BE2C (cell line): ENCODE measurements at places on chromosomes 5 and 9.

DNA sequence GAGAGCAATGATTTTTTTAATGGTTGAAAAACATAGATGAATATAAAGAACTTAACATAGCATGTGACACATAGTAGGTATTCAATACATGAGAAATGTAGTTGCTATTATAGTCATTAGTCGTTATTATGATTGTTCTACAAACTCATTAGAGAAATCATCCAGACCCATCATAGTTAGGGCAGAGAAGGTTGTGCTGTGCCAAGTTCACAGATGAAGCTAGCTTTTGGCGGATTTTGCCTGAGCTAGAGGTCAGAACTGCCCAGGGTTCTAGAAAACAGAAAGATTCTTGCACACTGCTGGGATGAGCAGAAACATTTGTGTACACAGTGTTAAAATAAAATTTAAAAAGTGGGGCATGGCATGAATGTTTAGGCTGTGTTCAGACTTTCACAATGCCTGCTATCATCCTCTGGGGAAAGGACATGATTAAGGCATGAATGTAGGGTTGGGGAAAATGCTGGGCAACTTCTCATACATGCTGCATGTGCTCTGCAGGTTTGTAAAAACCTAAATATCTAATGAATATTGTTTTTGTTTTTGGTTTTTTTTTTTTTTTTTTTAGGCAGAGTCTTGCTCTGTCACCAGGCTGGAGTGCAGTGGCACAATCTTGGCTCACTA is 33.3 kb upstream of the RAD23B start:
- no peak for DNase-seq

DNA sequence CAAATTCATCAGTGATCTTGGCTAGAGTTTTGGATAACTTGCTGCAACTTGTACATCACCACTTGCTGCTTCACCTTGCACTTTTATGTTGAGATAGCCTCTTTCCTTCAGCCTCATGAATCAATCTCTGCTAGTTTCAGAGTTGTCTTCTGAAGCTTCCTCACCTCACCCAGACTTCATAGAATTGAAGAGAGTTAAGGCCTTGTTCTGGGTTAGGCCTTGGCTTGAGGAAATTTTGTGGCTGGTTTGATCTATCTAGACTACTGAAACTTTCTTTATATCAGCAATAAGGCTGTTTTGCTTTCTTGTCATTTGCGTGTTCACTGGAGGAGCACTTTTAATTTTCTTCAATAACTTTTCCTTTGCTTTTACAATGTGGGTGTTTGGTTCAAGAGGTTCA is 12.8 kb downstream of the FER start:
- no peak for DNase-seq

DNA sequence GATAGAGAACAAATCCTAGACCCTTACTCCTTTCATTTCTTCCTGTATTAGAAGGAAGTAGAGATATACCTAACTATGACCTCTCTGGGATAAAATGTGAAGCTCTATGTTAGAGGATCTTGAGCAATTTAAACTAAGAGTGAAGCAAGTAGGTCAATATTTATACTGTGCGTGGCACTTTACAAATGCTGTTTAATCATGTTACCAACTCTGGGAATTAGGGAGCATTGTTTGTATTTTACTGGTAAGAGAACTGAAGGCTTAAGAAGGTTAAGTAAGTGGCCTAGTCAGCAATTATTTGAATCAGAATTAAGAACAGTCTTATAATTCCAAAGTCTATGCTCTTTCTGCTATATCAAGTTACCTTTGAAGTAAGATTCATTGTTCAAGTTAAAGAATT is 12.0 kb downstream of the TNC start:
- DNase-seq, result no peak

DNA sequence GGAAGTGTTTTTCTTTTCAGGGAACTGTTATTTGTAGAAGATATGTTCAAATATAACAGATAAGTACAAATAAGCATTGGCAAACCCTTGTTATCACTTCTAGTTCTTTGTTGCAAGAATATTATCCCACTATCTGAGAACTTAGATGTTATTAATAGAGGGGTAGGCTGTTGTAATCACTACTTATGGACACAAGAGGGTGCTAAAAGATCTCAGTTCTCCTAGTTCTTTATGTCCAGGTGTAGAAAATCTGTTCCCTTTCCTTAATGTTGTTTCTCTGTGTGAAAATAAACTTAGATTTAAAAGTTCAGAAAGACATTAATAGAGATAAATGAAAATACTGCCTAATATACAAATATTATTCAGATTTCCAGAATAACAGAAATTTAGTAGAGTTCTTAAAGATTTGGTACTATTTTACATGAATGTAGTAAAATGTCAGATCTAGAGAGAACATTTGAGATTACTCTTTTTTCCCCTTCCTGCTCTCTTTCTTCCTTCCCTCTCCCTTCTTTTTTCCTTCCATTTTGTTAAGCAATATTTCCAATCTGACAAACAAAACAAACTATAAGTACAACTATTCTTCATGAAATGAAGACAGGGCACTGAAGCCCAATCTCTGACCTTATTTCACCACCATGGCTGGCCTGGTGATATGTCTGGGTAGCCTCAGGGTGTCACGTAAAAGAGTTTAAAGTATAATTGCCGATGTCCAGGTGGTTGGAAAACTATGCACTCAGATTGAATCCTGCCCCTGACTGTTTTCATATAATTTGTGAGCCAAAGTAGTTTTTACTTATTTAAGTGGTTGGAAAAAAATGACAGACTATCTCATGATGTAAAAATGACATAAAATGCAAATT is 43.6 kb upstream of the C5orf46 start:
- DNase-seq, result no peak

- DNase-seq, result no peak
Observed at GRCh38 chr9:107742531-107743309, 253.2 kb upstream of the KLF4 start.

GRCh38 chr5:172766287-172767108 is 4.5 kb downstream of the DUSP1 start:
- no peak for DNase-seq

- no peak for DNase-seq
Observed at GRCh38 chr5:16504571-16504970, 39.0 kb upstream of the ZNF622 start.

DNA sequence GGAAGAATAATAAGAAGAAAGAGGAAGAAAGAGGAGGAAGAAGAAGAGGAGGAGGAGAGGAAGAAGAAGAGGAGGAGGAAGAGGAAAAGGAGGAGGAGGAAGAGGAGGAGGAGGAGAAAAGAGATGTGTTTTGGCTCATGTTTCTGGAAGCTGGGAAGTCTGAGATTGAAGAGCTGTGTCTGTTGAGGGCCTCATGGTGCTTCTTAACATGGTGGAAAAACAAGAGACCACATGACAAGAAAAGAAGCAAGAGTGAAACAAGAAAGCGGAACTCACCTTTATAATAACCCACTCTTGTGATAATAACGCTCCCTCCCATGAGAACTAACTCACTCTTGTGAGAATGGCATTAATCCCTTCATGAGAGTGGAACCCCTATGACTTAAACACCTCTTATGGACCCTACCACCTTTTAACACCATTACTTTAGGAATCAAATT is 36.1 kb upstream of the RANBP6 start:
- no peak for DNase-seq

GRCh38 chr9:73079326-73079725 is 72.3 kb upstream of the ANXA1 start:
- no peak for DNase-seq

DNA sequence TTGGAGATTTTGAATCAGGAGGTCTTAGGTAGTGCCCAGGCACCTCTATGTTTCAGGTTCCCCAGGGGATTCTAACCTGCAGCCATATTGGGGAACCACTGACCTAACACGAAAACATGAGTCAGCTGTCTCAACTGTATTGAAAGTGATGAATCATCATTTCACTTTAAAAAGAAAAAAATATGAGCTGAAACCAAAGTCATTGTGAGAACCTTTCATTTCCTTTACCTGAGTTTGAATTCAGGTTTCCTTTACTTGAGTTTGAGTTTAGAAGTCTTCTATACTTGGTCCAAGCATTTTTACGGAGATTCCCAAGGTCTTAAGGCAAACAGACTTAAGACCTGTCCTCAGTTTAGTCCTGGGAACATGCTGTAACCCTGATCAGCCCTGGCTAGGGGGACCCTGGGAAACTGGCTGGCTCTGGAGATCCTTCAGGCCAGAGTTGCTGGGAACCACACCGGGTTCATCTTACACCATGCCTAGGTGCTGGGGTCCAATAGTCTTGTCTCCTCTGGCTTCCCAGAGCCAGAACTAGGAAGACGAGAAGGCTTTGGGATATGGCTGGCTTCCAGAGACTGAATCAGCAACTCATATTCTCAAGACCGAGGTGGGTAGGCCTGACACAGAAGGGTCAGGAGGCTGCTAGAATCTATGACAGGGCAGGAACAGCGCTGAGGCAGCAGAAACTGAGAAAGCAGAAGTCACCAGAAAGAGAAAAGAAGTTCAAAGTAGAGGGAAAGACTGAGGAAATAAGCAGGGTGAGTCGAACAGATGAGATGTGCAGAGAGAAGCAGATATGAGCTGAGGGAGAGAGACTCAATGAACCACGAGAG is 16.4 kb upstream of the PDCD1LG2 start:
- no peak for DNase-seq
